ENCODE measurements at places on chromosomes 12 and 14.

DNA sequence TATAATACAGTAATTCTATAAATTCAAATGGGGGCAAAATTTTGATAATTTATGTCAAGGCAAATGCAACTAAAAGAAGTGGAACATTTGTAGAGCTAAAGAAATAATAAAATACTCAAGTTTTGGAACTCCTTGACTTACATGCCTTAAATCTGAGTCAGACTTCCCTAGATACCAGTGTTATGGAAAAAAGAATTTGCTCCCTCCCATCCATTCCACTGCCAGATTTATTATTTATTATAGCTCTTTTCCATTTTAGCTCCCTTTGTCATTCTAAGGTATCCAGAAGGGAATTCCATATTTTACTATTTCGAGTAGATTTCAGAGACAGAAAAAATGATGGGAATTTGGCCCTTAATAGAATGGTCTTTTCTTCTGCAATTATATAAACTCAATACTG is 44.0 kb downstream of the RHOJ start:
- DNase-seq = no peak

DNA sequence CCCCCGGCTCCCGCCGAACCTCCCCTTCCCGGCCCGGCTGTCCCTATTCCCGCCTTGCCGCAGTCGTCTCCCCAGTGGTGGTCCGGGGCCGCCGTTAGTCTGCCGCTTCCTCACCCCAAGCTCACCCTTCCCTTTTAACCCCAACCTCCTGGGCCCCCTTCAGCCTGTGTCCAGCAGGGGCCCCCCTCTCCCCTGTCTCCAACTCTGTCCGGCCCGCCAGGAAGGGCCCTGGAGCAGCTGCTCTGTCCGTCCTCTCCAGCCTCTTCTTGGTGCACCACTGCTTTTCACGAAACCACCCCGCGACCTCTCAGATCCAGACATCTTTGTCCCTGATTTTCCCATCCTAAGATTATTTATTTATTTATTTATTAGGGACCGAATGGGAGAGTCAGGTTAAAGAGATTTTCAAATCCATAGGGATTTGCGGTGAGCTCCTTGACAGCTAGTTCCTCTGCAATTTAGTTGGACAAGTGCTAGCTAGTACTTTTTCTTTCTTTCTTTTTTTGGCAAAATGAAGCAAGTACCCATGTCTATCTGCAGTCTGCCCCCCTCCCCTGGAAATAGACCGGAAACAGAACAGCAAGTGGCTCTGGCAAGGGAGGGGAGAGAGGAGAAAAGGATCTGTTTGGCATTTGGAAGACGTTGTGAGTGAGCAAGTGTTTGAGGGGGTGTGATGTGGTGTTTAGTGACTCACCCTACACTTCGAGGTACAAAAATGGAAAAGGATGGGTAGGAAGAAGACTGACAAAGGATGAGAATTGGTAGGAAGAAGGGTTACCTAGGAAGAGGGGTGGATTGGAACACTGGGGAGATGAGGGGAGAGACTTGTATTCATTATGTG is 632 bp downstream of the UBR7 start:
- no peak for DNase-seq

GRCh38 chr14:41605550-41606281 is 960 bp upstream of the LRFN5 start:
- DNase-seq = no peak

- no peak for DNase-seq
Measured at GRCh38 chr12:118498171-118498570, 121.8 kb downstream of the SUDS3 start.

GRCh38 chr12:73445658-73446324 is 1091.8 kb upstream of the ATXN7L3B start:
- no peak for DNase-seq

DNA sequence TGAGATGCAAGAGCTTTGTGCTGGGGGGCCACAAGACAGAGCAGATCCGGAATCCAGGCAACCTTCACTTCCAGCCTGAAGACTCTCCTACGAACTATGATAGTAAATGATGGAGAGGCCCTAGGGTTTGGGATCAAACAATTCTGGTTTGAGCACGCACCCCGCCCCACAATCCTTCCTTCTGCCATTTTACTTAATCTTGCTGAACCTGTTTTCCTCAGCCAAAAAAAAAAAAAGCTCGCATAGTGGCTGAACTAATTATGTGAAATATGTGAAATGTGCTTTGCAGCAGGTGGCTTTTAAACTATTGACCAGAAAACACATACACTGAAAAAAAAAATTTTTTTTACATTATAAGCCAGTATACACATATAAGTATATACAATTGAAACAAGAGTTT is 667 bp upstream of the ITFG2 start:
- DNase-seq = no peak

DNA sequence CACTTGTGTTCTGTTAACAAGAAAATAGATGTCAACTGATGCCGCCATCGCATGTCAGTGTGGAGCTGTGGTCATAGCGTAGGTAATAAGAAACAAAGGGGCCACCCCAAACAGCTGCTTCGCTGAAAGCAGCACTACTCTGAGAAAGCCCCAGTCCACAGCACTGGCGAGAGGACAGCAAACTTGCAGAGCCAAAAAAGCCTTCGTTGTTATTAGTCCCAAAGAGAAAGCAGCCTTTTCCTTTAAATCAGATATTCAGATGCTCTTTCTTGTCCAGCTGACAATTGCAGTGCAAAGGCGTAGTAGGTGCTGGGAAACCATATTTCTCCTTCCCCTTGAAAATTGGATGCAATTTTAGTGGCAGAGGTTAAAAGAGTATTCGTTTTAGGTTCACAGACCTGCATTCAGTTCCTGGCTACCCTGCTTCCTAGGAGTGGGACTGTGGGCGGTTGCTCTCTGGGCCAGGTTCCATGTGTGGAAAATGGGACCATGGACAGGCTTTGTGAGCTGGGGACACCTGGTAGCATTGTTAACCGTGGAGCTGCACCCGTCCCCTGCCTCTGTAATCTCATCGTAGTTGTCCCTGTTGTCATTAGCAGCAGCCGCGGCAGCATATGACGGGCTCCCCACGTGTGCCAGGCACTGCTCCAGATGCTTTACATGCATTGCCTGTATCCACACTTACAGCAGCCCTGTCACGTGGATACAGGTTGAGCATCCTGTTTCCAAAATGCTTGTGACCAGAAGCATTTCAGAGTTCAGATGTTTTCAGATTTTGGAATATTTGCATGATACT is 54.2 kb downstream of the ELK3 start:
- DNase-seq = no peak

- DNase-seq = peak; percentile 31
Measured at GRCh38 chr14:21940887-21941856, 267.6 kb upstream of the OR4E1 start.

GRCh38 chr14:100419856-100420255 is 96.7 kb downstream of the SLC25A47 start:
- no peak for DNase-seq

GRCh38 chr12:116882742-116883141 is 1.5 kb upstream of the HRK start:
- no peak for DNase-seq

- no peak for DNase-seq
Measured at GRCh38 chr14:99420711-99421110, 59.9 kb downstream of the SETD3 start.

GRCh38 chr14:37145395-37145794 is 27.0 kb downstream of the SLC25A21 start:
- DNase-seq = no peak

GRCh38 chr14:23114120-23114458 is 5.0 kb downstream of the CEBPE start:
- DNase-seq = no peak

- DNase-seq = no peak
Measured at GRCh38 chr12:51087818-51088217, 4.4 kb upstream of the CSRNP2 start.

All from activated T-cell treated with anti-CD3 and anti-CD28 coated beads, Interleukin-2, amount 50 U/mL, for 1 hour (primary cell).